Activated T-cell treated with anti-CD3 and anti-CD28 coated beads, Interleukin-2, amount 50 U/mL, for 72 hours (primary cell): ENCODE measurements at places on chromosomes 7 and 10.

DNA sequence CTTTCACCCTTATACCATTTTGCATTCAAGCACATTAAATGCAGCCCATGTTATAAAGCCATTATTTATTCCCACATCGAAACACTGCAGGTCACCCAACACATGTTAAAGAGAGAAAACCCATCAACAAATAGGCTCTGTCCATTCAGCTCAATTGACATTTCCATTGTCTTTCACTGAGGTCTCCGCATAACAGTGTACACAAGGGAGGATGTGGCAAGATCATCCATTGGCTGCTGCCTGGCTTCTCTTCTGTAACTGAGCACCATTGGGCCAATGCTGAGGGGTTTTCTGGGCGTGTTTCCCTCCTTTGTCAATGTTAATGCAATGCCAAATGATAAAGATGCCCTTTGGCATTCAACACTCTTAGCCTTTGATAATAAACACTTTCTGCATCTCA is 278.1 kb upstream of the SP4 start:
- DNase-seq: no peak

DNA sequence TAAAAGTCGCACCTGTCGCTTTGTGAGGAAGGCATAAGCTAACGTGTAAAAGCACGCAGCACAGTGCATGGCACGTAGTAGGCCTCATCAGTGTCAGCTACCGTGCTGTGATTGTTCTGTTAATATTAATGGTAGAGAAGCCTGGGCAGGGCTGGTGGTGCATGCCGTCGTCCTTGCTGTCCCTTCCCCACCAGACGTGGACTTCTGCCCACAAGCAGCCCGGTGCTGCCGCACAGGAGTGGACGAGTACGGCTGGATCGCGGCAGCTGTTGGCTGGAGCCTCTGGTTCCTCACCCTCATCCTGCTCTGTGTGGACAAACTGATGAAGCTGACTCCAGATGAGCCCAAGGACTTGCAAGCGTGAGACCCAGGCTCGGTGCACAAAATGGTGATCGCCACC is 4.7 kb upstream of the ATP6V0A4 start:
- no peak for DNase-seq

DNA sequence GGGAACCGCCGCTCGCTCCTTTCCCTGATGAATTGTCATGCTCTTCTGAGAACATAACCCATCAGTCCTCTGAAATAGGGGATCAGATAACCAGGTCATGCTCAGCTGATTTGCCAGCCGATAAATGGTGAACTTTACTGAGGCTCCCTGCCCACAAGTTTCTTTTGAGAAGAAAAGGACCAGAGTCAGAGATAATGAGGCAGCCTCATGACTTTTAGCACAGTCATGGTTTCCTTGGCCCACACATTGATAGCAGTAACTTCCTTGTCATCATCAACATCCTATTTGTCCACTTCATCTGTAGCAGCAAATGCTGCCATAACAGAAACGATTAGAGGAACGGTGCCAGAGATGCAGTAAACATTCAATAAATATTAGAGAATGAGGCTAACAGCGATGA is 509.0 kb downstream of the GATA3 start:
- DNase-seq: no peak

- DNase-seq: no peak
Measured at GRCh38 chr7:71618278-71618677, 486.3 kb downstream of the GALNT17 start.

GRCh38 chr7:98483964-98484545 is 83.2 kb upstream of the BAIAP2L1 start:
- no peak for DNase-seq

DNA sequence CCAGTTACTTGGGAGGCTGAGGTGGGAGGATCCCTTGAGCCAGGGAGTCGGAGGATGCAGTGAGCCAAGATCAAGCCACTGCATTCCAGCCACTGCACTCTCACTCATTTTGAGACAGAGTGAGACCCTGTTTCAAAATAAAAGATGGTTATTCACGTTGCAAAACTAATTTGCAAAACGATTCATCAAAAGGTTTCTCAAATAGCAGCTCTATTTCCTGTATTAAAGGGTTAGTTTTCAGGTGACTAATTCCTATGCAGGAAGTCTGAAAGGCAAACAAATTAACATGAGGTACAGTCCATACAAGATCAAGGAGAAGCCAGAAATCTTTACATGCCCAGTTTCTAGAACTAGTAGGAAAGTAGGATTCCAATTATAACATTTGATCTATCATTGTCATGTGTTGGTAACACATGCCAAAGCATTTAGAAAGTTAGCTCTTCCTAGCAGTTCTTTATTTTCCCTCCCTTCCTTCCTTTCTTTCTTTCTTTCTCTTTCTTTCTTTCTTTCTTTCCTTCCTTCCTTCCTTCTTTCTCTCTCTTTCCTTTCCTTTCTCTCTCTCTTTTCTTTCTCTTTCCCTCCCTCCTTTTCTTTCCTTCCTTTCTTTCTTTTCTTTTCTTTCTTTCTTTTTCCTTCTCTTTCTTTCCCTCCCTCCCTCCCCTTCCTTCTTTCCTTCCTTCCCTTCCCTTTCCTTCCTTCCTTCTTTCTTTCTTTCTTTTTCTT is 49.3 kb downstream of the DENND2A start:
- no peak for DNase-seq

DNA sequence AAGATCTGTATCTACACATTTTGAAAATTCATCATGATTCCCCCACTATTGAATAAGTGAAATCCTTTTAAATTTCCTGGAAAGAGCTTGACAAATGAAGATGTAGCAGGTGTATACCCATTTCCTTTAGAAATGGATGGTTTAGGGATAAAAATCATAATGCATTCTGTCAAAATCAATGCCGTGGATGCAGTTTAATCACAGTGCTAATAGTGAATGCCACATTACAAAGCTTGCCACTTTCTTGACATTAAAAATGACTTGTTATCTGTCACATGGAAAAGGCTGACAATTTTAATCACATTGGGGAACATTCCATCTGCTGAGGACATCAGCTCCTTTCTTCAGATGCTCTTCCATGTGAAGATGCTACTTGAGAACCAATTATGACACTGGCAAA is 229.6 kb downstream of the GPAM start:
- no peak for DNase-seq

GRCh38 chr10:105950410-105950809 is 1214.1 kb downstream of the SORCS1 start:
- peak; percentile 23 for DNase-seq

GRCh38 chr10:104548090-104548489 is 93.0 kb upstream of the SORCS3 start:
- DNase-seq: no peak

- no peak for DNase-seq
Measured at GRCh38 chr7:116966601-116967000, 13.3 kb downstream of the ST7 start.

GRCh38 chr7:101537205-101537604 is 91.9 kb downstream of the MYL10 start:
- no peak for DNase-seq

DNA sequence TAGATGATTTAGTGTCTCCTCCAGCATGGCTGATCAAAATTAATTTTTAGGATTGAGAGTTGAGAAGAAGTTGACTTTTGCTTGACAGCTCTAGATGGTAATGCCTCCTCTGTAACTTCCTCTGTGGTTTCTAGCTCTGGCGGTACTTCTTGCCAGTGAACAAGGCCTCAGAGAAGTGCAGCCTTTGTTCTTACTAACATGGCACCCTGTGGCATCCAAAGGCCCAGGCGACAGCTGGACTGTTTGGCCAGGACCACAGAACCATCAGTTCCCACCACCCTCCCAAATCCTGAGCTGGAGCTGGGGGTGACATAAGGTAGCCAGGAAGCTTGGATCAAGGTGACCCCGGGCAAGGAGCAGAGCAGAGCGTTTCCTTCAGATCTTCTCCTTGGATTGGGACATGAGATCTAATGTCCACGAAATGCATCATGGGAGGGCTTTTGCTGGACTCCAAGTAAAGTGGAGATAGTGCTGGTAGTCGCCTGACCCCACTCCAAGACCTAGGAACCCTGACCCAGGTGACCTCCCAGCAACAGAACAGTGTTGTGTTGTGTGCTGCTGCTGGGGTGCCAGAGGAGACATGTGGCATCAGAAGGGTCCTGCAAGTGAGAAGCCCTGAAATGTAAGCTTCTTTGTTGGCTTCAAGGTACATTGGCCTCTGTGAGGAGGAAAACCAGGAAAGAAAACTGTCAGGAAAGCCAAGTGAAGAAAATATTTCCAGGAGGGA is 41.8 kb downstream of the APBB1IP start:
- peak; percentile 39 for DNase-seq

- no peak for DNase-seq
Measured at GRCh38 chr10:71736570-71736952, 17.0 kb upstream of the C10orf105 start.

- DNase-seq: no peak
Measured at GRCh38 chr10:60549686-60550085, 160.0 kb upstream of the ANK3 start.

- peak; percentile 56 for DNase-seq
Measured at GRCh38 chr10:120336911-120337540, 120.0 kb upstream of the PLPP4 start.

- no peak for DNase-seq
Measured at GRCh38 chr10:629186-629998, 60.1 kb downstream of the DIP2C start.

DNA sequence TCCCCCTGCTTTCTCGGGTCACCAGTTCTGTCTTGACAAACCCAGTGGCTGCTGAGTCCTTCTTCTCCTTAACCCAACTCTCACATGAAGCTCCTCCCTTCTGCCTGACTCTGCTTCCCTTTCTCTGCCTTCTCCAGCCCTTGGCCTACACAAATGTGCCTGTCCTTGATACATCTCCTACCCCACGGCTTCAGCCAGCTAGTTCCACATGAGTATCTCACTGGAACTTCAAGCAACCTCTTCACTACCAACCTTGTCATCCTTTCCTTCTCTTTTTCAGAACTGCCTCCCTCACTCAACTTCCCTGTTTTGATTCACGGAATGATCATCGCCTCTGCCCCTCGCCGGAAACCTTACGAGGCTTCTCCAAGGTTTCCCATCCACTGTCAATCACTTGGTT is 55.9 kb downstream of the PDIA4 start:
- no peak for DNase-seq

DNA sequence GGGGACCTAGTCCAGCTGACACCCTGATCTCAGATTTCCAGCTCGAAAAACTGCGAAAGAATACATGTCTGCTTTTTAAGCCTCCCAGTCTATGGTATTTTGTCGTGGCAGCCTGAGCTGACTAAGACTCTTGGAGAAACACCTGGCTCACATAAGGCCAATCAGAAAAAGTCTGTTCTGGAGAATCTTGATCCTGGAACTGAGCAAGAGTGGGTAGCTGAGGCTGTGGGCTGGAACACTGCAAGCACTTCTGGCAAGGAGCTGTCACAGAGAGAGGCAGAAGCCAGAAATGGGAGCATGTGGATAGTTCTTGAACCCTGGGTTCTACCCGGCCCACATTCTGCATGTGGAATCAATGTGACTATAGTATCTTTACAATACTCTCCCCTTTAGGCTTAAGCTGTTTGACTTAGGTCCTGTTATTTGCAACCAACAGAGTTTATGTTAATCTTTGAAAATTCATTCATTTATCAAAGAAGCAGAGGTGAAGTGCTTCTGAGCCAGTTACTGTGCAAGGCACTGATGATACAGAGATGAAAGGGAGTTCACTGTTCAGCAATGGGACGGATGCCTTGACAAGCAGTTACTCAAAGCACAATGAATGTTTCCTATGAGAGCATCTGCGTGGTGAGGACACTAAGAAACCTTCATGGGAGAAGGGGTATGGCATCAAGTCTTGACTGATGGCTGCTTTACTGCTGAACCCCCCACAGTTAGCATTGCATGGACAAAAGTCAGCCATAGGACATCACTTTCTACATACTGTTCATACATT is 4.4 kb upstream of the C10orf90 start:
- DNase-seq: no peak

- DNase-seq: peak; percentile 18
Measured at GRCh38 chr7:148727501-148728278, 29.0 kb downstream of the CUL1 start.

- no peak for DNase-seq
Measured at GRCh38 chr10:69854511-69855345, 53.0 kb downstream of the COL13A1 start.

DNA sequence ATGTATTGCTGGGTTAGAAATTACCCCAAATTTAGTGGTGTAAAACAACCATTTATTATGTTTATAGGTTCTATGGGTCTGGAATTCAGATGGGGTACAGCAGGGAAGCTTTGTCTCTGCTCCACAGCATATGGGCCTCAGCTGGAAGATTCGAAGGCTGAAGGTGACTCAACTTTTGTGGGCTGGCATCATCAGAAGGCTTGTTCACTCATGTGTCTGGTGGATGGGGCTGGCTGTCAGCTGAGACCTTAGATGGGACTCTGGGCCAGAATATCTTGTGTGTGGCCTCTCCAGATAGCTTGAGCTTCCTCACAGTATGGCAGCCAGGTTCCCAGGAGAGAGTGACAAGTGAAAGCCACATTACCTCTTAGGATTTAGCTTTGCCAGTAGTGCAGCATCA is 45.9 kb downstream of the ZNF503 start:
- DNase-seq: no peak

GRCh38 chr7:132114411-132114810 is 461.9 kb downstream of the PLXNA4 start:
- DNase-seq: no peak

DNA sequence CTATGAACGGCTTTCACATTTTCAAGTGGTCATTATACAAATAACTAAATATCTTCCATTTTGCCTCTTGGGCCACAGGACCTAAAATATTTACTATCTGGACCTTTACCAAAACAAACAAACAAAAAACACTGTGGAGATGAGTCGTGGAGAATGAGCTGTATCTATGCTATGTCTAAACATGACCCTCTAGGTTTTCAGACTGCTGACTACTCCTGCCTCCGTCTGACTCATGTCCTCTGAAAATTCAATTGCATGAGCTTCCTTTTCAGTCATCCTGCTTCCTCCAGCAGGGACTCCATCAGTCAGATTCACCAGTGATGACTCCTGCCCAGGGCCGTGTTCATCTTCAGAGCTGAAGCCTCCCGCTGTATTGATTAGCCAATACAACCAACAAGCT is 96.8 kb downstream of the COL28A1 start:
- no peak for DNase-seq

- DNase-seq: no peak
Measured at GRCh38 chr7:26930845-26931244, 66.5 kb upstream of the SKAP2 start.

DNA sequence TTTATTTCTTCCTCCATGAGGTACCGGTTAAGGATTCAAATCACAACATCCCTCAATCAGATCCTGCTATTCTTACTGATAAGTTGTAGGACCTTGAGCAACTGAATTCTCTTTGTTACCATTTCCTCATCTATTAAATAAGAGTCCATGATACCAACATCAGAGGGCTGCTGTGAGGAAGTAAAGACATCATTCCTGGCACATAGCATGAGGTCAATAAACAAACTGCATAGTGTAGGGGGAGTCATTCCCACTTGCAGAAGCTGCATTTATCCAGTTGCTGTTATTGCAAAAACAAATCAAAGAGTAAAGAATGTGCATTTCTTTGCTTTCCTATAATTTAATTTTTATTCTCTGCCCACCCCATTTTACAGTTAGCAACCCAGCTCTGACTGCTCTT is 36.8 kb downstream of the LDB3 start:
- no peak for DNase-seq
